Cerebellar nuclear complex (tissue), 1 donor: ENCODE measurements at places on chromosomes 6 and 20.

DNA sequence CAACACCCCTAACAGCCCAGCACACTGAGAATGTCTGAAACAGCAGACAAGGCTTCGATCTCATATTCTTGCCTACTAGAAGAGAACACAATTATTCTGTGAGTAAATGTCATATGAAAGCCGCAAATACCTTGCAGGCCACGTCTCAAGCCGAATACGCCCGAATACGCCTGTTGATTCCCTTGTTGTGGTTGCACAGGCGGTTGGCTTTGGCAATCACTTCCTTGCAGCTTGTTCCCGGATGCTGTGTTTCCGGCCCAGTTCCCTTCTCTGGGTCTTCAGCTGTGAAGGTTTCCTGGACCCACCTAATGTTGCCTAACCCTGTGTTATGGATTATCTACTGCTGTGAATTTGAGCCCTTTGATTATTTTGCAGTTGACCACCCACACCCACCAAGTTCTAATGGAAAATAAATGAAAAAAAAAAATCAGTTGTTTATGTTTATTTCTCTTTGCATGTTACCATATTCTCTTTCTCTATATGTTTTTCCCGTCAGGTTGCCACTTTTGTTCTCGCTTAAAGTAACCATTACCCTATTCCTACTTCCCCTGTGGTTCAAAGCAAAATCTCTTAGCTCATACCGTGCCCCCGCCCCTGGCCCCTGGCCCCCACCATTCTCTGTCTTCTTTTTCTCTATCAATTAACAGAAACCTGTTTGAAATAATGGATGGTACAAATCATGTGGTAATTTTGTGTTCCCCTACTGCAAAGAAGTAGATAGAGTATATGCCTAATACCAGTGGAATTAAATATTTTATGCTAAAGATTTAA, 172.4 kb downstream of the ADGB start:
- no peak for DNase-seq

- no peak for DNase-seq
Measured at GRCh38 chr6:143005816-143006215, 54.9 kb upstream of the AIG1 start.

DNA sequence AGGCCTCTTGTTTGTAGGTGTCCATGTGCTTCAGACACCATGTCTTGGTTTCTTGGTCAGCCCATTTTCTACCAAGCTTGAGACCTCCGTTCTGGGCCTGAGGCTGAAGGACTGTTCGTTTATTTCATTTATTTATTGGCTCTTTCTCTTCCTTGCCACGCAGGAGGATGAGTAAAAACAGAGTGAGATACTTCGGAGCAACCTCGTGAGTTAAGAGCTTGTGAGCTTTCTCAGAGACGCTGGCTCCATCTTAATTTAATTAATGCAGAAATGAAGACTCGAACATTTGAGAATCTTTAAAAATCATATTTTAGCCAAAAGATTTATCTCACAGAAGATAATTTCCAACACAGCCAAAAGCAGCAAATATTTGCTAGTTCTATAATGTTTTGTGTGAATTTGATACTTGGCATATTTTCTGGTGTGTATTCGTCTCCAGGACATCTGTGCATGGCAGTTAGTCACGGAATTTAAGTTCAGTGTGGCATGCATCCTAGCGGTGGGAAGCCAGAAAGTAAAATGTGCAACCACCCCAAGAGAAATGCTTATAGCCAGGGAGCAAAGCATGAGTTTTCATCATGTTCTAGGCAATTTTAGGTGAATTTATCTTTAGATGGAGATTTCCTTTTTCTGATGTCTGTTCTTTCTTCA, 76.0 kb downstream of the THBS2 start:
- DNase-seq = no peak

- DNase-seq = no peak
Measured at GRCh38 chr20:52448513-52449232, 257.1 kb upstream of the ZFP64 start.

GRCh38 chr20:25318471-25319240, 70.8 kb downstream of the PYGB start:
- no peak for DNase-seq

GRCh38 chr20:24755411-24755922, 193.6 kb upstream of the CST7 start:
- no peak for DNase-seq

- no peak for DNase-seq
Measured at GRCh38 chr6:128508588-128509296, 11.7 kb downstream of the PTPRK start.

- DNase-seq = no peak
Measured at GRCh38 chr6:38997128-38997761, 51.3 kb upstream of the GLP1R start.

DNA sequence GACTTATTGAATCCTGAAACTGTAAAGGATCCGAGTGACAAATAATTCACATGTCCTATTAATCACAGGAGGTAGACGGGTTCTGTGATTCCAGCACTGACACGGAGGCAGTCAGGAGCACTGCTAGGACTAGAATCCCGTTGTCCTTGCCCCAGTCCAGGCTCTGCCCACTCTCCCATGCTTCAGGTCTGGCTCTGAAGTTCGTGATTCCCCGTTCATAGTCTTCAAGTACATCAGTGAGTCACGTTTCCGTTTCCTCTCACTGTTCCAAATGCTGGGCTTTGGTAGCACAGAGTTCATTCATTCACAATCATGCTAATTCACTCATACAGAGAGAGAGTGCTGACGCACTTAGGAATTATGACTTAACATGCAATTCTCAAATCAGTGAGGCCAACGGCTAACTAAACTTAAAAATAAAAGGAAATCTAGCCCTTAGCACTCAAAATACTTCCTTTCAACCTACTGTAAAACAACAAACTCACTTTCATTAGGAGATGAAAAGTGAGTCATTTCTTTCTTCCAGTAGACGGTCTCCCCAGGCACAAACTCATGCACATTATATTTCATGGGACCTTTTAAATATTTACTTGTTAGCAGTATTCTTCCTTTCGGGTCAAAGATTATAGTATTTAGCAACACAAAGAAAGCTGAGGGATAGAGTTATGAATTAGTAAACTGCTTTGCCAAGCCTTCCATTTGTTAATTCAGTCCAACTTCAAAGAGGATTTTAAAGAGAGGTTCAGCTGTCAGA, 94.0 kb upstream of the NHSL1 start:
- no peak for DNase-seq
